ENCODE measurements at places on chromosomes 4 and X.

DNA sequence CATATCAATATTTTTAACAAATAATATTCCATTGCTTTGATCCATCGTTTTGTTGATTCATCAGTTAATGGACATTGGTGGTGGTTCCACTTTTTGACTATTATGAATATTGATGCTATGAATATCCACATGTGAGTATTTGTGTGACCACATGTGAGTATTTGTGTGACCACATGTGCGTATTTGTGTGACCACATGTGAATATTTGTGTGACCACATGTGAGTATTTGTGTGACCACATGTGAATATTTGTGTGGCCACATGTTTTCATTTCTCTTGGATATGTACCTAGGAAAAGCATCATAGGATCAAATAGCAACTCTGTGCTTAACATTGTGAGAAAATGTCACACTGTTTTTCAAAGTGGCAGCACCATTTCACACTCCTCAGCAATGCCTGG, 433.6 kb upstream of the FRG1 start:
- no peak for DNase-seq

GRCh38 chr4:72313121-72313520, 255.9 kb downstream of the ADAMTS3 start:
- no peak for DNase-seq

GRCh38 chr4:105887508-105887907, 7.8 kb upstream of the NPNT start:
- no peak for DNase-seq

DNA sequence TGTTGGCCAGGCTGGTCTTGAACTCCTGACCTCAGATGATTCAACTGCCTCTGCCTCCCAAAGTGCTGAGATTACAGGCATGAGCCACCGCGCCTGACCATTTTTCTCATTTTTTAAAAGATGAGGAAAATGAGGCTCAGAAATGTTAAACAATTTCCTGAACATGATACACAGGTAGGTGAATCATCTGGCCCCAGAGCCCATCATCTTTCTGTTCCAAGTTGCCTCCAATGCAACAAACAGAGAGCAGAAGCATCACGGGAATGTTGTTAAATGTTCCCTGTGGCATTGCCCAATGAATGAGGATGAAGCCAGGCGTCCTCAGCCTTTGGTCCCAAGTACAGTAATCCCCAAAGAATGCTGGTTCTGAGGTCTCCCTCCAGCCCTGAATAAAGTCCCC, 31.3 kb upstream of the ANXA5 start:
- DNase-seq = no peak

DNA sequence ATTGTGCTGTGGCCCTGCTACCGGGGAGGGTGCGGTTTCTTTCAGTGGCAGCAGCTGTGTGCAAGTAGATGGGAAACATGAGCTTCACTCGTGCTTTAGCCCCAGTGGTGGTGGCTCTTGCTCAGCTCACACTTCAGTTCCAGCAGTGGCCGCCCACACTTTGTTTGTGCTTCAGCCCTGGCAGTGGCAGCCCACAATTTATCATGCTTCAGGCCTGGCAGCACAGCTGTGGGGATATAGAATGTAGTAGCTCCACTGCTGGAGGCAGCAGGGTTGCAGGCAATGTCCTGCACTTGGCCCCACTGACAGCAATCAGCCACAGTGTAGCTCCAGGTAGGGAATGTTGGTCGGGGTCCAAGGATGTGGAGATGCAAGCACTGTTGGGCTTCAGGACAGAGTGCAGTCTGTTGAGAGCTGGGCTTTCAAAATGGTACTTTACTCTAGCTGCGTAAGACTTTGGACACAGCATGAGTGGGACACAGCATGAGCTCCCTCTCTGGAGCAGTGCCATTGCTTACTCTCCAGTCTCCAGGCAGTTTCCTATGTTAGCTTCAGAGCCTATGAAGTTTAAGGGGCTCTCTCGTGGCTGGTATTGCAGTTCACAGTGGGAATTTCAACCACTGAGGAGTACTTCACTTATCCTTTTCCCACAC, 413.1 kb downstream of the PDGFC start:
- DNase-seq = no peak

DNA sequence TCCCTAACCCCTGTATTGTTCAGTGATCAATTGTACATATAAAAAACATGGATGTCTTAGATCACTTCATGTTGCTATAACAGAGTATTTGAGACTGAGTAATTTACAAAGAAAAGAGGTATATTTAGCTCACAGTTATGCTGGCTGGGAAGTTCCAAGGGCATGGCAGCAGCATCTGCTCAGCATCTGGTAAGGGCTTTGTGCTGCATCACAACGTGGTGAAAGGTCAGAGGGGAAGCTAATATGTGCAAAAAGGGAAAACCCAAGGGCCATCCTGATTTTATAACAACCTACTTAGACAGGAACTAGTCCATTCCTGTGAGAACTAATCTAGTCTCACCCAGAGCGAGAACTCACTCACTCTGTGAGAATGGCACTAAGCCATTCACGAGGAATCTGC, 128.2 kb upstream of the OTUD4 start:
- DNase-seq = no peak

- DNase-seq = no peak
Measured at GRCh38 chr4:39308611-39309010, 57.6 kb downstream of the RFC1 start.

- no peak for DNase-seq
Measured at GRCh38 chrX:103378990-103379389, 2.7 kb downstream of the BEX3 start.

DNA sequence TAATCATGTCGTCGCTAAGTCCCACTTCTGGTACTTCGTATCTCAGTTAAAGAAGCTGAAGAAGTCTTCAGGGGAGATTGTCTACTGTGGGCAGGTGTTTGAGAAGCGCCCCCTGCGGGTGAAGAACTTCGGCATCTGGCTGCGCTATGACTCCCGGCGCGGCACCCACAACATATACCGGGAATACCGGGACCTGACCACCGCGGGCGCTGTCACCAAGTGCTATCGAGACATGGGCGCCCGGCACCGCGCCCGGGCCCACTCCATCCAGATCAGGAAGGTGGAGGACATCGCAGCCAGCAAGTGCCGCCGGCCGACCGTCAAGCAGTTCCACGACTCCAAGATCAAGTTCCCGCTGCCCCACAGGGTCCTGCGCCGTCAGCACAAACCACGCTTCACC, 11.3 kb downstream of the PNCK start:
- no peak for DNase-seq
